Lung (tissue), 17 donors: ENCODE measurements at places on chromosomes 12 and 14. TPM values are rescaled to one million over a fixed set of nuclear protein-coding genes. Genes with fewer than 3 reads are reported as not detected.

HPD gene
- total RNA-seq = not detected

FOXN4 gene
- 0.25 TPM for total RNA-seq

EPYC gene
- not detected for total RNA-seq

COX6A1 gene
- total RNA-seq = 370 TPM

GLIPR1L1 gene
- total RNA-seq = not detected

SLC38A4 gene
- 0.74 TPM for total RNA-seq

VRTN gene
- 0.06 TPM for total RNA-seq

MYBPC1 gene
- not detected for total RNA-seq

CNPY2 gene
- 125 TPM for total RNA-seq

CCDC88C gene
- 66.0 TPM for total RNA-seq

TPH2 gene
- not detected for total RNA-seq

TSHR gene
- total RNA-seq = 0.31 TPM

HRK gene
- 0.34 TPM for total RNA-seq

DNA sequence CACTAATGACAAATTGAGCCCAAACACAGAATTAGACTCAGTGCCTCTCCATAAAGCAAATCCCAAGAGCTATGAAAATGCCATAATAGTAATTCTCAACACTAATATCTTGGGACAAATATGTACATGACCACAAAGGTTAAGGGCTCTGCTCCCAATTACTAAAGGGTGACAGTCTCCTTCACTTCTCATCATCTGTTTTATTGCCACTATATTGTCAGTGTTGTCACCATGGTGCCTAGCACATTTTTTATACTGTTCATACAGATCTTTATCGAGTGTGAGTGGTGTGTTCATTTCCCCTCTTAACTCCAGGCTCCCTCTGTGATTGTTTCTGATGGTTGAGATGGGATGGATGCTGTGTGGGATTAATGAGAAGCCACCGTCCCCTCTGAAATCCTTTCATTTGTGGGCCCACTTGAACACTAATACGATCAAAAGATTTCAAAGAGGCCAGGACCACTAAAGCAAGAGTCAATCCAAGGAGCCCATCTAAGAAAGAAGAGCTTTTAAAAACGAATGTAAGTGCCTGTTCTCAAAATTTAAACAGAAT lies 277.7 kb downstream of the GXYLT1 start:
- no peak for DNase-seq

DNA sequence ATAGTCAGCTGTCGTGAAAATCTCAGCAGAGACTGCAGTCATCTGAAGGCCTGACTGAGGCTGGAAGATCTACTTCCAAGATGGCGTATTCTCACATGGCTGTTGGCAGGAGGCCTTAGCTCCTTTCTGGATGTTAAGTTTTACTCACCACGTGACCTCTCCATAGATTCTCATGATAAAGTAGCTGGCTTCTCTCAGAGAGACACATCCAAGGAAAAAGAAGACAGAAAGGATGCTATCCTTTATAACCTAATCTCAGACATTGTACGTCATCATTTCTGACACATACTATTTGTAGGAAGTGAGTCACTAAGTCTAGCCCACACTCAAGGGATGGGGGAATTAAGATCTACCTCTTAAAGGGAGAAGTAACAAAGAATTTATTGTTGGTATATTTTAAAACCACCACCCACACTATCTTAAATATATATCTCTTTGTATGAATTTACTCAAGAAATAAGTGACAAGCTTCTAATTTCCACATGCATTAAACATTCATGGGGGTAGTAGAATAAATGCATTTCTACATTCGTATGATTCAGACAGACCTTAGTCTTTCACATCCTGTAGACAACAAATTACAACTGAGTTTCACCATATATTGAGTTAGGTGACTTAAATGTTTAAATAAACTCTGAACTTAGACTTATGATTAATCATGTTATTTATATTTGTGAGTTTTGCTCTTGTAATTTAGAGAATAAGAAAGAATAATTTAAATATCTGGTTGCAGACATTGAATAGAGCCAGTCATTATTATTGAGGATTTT lies 411.0 kb downstream of the LRIG3 start:
- no peak for DNase-seq

- no peak for DNase-seq
Measured at GRCh38 chr12:52694151-52694550, 9.2 kb downstream of the KRT77 start.

GRCh38 chr12:64392221-64392620 lies 1.7 kb upstream of the C12orf56 start:
- DNase-seq = no peak

GRCh38 chr12:122847921-122848421 lies 12.7 kb downstream of the HIP1R start:
- no peak for DNase-seq

DNA sequence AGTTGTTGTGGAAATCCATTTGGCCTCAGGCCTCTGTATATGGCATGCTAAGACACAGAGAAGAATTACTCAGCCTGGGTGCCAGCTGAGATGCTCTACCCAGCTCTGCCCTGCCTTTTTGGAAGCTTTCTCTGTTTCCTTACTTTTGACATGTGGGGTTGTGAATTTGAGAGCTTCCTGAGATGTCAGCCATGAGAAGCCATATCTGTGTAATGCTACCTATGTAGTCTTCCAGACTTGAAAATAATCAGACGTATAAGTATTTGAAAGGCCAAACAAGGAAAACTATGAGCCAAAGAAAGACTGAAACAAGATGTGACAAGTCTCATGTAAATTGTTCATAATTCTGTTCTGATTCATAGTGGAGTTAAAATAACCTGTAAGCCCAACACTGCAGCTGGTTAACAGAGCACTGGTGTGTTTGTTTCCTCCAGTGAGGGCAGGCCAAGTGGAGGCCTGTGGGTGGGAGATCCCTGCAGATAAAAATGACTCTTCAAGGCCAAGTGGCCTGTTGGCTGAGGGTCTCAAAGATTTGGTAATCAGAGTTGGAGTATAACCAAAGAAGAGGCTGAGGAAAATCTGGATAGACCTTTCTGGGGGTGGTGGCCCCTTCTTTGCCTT lies 94.0 kb downstream of the TMX1 start:
- no peak for DNase-seq

GRCh38 chr12:125395583-125396215 lies 330.5 kb downstream of the AACS start:
- DNase-seq = no peak

GRCh38 chr12:27844366-27845090 lies 64.5 kb upstream of the MANSC4 start:
- DNase-seq = no peak

DNA sequence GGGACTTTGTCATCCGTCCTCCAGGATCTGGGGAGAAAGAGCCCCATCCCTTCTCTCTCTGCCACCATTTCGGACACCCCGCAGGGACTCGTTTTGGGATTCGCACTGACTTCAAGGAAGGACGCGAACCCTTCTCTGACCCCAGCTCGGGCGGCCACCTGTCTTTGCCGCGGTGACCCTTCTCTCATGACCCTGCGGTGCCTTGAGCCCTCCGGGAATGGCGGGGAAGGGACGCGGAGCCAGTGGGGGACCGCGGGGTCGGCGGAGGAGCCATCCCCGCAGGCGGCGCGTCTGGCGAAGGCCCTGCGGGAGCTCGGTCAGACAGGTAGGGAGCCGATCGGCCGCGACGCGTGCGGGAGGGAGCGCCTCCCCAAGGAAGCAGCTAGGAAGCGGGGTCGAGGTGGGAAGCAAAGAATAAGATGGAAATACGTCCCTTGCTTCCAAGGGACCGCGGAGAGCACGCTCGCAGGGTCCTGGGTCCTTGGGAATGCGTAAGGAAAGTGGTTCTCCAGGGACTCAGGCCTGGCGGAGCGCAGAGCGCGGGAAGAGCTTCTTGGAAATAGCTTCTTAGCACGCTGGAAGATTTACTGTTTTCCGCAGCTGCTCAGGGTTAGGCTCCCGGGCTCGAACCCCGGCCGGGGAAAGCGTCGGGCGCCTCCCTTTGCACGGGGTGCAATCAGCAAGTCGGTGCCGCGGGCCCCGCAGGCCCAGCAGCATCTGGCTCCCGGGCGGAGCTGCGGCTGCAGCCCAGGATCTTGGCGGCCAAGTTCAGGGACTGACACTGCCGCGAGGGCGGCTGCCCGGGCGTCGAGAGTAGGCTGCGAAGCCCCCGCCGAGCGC lies 457 bp downstream of the SOCS2 start:
- peak; percentile 47 for DNase-seq

- DNase-seq = peak; percentile 87
Measured at GRCh38 chr12:110141389-110141788, 17.2 kb downstream of the IFT81 start.

DNA sequence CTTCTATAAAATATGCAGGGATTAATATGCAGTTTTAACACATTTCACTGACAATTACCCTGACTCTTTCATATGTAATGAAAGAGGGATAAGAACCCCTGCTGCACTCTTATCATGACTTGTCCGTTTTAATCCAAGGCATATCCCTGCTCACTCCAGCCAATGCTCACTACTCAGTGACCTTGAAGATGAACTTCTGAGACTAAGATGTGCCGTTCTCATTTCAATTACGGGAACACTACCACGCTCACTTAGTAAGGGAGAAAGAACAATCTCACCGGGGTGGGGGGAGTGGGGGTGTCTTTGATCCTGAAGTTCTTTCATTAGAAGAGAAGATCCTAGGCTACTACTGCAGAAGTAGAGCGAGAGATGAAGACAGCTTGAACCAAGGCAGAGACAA lies 50.5 kb downstream of the PKP2 start:
- no peak for DNase-seq

- DNase-seq = no peak
Measured at GRCh38 chr12:109232731-109233130, 76.4 kb downstream of the FOXN4 start.

GRCh38 chr14:56826214-56826613 lies 15.9 kb upstream of the OTX2 start:
- DNase-seq = no peak

DNA sequence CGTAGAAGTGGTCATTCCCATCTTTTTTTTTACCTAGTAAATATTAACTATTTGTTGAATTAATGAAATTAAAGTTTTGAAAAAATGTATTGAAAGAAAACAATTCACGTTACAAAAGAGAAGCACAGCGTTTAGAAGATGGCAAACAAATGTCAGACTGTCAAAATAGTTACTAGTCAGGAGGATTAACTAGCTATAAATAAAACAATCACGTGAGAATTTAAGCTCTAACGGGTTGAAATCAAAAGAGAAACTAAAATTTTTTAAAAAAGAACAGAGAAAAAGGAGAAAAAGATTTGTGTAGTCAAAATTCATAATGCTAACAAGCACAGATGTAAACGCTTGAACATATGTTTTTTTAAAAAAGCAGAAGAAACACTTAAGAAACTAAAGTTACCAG lies 26.4 kb downstream of the DDHD1 start:
- DNase-seq = no peak

- DNase-seq = no peak
Measured at GRCh38 chr12:4112290-4112689, 161.3 kb upstream of the CCND2 start.

DNA sequence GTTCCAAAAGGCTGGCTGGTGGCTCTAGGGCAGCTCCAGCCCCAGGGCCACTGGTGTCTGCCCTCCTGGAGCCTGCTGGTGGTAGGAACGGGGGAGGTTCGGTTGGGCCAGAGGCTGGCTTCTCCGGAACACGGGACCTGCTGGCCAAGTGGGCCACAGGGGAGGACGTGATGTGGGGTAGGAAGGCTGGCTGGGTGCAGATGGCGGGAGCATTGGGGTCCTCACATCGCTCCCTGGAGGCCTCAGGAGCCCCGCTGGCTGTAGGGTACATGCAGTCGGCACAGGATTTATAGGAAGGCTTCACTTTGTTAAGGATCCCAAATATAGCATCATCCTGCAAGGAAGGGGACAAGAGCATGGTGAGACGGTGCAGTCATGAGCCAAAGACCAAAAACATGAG lies 57.6 kb upstream of the CORO1C start:
- no peak for DNase-seq

DNA sequence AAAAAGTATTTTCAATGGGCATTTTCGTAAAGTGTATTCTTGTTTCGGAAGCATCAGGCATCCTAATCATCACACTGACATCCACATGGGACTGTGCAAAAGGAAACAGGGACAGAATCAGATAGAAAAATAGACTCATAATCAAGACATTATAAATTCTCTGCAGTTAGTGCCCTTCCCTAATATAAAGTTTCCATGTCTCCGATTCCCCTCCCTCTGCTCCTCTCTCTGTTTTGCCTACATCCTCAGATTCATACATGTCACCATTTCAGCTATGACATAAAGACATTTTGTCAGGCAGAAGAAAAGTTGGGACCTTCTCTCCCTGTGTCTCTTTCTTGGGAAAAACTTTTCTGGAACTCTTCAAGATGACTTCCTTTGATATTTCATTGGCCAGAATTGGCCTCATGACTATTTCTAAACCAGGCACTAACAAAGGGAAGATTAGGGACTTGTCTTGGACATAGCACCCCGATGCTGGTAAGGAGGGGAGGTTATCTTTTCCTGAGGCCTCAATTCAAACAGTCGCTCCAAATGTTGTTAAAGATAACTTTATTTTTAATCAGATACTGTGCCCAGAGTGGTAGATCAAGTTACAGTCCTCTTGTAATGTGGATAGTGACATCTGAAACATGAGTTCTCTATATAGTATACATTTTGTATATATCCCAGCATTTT lies 212.1 kb upstream of the BTG1 start:
- no peak for DNase-seq

DNA sequence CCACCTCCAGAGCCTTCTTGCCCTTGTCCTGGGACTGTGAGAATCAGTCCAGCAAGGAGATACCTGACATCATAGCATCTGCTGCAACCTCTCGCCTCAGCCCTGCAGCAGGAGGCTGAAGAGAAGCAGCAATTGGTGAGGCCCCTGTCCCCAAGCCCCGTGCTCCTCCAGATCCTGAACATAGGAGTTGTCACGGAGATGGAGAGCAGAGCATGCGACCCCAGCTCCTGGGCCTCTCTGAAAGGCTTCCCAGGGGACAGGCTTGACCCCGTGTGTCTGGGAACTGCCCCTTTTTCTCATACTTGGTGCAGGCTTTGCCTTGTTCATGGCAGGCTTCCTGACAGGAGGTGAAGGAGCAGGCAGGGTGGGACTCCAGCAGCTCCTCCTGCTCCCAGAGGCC lies 127.7 kb upstream of the PZP start:
- no peak for DNase-seq

GRCh38 chr14:104317975-104318557 lies 179.7 kb downstream of the KIF26A start:
- no peak for DNase-seq

DNA sequence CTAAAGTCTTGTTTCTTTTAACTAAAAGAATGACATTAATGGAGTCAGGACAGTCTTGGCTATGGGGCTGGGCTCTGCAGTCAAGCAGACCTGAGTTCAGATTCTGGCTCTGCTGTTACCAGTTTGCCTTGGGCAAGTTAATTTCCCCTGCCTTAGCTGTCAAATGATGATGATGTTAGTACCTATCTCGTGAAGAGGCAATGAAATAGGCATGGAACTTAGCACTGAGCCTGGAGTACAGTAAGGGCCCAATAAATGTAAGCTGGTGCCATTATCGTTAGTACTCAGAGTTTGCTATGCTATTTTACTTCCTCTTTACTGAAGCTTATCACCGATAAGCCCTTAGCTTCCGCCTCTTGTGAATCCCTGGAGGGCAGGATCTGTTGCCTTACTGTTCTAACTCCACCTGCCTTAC lies 8.5 kb downstream of the FBXW8 start:
- DNase-seq = no peak

GRCh38 chr12:104738776-104739642 lies 219.1 kb downstream of the SLC41A2 start:
- DNase-seq = no peak

- no peak for DNase-seq
Measured at GRCh38 chr14:64906022-64906421, 8.2 kb upstream of the CHURC1 start.
